ENCODE measurements at places on chromosomes 3 and 15.

GRCh38 chr3:155946178-155946577 lies 75.7 kb downstream of the GMPS start:
- DNase-seq, result no peak

- DNase-seq, result peak; percentile 41
Measured at GRCh38 chr3:50573566-50574443, 4.5 kb downstream of the HEMK1 start.

DNA sequence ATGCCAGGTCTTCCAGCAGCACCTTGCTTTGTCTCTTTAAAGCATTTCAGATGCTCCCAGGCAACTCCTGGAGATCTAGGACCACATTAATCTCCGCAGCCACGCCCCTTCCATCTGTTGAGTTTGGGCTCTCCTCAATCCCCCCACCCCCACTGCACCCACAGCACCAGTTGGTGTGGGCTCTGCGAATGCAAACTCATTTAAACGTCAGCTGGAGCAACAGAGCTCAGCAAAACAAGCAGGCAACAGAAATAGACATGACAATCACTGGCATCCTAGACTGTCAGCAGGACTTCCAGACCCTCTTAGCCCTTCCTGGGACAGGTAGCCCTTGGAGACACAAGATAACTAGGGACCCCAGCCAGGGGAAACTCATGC lies 106.9 kb downstream of the LSM3 start:
- DNase-seq, result no peak

DNA sequence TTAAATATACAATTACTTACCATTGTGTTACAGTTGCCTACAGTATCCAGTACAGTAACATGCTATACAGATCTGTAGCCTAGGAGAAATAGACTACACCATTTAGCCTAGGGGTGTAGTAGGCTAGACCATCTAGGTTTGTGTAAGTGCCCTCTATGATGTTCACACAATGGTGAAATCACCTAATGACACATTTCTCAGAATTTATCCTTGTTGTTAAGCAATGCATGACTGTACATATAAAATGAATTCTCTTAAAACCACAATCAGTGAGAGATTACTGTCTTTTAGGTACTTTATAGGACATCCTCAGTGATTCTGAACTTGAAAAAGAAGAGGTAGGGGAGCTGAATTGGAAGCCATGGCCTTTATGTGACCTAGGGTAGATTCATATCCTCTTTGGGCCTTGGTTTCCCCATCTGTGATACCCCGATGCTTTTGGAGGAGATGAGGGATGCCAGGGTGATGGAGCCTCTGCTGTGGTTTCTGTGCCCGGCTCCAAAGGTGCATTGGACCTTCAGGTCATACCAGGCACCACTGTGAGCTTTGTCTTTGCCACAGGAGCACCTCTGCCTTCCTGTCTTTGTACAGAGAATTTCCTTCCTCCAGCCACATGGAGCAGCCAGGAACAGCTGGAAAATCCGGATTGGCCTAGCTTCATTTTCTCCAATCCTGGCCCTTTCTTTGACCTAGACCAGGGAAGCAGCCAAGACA lies 51.9 kb upstream of the FLNB start:
- no peak for DNase-seq

GRCh38 chr3:28856796-28857195 lies 424.1 kb upstream of the RBMS3 start:
- no peak for DNase-seq

DNA sequence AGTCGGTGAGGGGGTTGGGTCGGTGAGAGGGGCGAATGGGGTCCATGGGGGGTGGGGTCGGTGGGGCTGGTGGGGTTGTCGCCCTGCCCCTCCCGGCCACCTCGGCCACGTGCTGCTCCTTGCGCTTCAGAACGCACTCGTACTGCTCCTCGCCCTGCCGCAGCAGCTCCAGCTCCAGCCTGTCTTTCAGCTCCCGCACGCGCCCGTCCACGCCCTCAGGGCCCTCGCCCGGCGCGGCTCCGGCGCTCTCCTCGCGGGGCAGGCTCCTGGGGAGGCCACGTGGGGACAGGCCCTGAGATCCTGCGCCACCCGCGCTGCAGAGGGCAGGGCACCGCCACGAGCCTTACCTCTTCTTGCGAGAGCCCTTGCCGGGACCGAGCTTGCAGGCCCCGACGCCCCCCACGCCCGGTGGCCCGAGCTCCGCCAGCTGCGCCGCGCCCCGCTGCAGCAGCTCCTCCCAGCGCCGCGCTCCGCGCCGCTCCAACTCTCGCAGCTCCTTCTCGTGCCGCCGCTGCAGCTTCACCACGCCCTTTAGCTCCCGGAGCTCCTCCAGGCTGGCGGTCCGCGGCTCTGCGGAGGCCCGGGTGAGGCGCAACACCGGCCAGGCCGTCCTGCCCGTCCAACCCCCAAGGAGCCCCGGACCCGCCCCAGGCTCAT lies 8.2 kb upstream of the ANKRD63 start:
- no peak for DNase-seq

- DNase-seq, result no peak
Measured at GRCh38 chr3:57133157-57133556, 32.0 kb downstream of the IL17RD start.

- no peak for DNase-seq
Measured at GRCh38 chr3:15714448-15714847, 83.3 kb downstream of the ANKRD28 start.

- no peak for DNase-seq
Measured at GRCh38 chr3:138137861-138138260, 5.7 kb upstream of the A4GNT start.

DNA sequence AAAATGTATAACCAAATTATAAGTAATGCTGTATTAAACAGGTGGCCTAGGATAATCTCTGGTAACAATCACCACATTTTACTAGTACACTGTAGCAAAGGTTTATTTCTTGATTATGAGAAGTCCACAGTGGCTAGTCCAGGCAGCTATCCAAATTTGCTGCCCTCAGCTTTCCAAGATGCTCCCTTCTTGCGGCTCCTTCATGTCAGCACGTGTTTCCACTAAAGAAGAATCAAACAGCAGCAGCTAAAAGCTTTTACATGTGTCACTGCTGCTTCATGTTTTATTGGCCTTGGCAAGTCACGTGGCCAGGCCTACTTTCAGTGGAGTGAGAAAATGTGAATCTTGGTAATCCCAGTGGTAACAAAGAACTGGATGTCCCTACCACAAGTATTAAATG lies 5.6 kb upstream of the RBMS3 start:
- no peak for DNase-seq

GRCh38 chr3:247916-248315 lies 51.4 kb downstream of the CHL1 start:
- DNase-seq, result no peak

DNA sequence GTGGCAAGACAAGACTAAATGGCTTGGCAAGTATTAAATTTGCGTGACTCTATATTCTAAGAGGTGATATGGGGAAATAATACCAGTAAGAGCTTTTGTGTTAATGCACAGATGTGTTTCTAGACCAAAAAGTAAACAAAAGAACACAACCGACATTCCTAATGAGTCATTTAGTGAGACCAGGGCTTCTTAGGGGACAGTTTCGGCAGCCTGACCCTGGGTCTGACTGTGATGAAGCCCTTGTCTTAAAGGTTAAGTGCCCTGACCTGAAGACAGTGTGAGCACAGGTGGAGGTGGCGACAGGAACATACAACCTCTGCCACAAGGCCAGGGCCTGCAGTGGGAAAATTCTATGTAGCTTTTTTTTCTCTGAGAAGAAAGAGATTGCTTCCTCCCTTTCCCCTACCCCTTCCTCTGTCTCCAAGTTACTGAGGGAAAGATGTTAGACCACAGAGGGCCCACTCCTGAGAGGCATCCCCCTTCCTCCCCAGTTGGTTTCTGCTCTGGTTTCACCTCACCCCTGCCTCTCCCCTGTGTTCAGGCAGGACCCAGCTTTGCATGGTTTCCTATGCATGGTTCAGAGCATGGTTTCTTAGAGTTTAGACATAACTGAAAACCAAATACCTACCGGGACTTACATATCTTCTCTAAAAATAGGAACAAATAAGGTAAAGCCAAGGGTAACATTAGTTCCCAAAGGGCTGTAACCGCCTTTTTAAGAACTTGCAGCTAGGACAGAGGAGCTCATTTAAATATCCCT lies 24.8 kb upstream of the CMTM7 start:
- DNase-seq, result no peak

GRCh38 chr15:27324886-27325615 lies 354.1 kb downstream of the GABRG3 start:
- DNase-seq, result no peak

GRCh38 chr3:53671192-53671960 lies 174.8 kb downstream of the CHDH start:
- DNase-seq, result no peak

- DNase-seq, result no peak
Measured at GRCh38 chr3:185297867-185298266, 44.0 kb upstream of the EHHADH start.

DNA sequence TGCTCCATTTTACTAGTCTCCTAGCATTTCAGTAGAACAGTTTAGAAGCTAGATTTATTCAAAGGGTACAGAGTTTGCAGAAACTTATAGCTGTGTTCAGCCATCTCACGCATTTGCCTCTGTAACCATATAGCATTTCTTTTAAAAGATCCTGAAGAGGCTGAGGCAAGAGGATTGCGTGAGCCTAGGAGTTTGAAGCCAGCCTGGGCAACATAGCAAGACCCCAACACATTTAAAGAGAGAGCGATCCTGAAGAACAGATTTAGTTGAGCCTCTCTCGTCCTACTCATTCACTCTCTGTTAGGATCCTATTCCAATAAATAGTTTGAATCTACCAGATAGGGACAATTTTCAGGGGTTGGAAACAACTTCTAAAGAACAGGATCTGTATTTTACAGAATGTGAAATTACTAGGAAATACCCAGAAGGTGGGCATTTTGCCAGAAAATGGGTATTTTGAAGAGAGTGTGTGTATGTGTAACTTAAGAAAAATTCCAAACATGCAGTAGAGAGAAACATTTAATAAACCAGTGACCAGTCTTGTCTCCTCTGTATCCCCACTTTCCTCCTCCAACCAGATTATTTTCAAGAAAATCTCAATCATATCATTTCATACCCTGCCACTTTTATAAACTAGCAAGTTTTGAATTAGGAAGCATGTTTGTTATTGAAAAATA lies 4.5 kb downstream of the EIF3J start:
- no peak for DNase-seq

GRCh38 chr15:31456354-31457060 lies 129.9 kb downstream of the KLF13 start:
- no peak for DNase-seq

DNA sequence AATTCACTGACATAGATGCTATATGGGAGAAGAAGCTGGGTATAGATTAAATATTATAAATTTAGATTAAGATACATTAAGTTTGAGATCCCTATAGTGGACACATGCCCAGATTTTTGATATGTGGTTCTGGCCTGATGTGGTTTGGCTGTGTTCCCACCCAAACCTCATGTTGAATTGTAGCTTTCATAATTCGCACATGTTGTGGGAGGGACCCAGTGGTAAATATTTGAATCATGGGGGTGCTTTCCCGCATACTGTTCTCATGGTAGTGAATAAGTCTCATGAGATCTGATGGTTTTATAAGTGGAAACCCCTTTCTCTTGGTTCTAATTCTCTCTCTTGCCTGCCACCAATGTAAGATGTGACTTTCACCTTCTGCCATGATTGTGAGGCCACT lies 189.4 kb upstream of the CD96 start:
- DNase-seq, result no peak

- DNase-seq, result no peak
Measured at GRCh38 chr15:57152133-57152532, 224.2 kb upstream of the CGNL1 start.

GRCh38 chr3:189132231-189132671 lies 39.5 kb upstream of the TPRG1 start:
- peak; percentile 51 for DNase-seq

DNA sequence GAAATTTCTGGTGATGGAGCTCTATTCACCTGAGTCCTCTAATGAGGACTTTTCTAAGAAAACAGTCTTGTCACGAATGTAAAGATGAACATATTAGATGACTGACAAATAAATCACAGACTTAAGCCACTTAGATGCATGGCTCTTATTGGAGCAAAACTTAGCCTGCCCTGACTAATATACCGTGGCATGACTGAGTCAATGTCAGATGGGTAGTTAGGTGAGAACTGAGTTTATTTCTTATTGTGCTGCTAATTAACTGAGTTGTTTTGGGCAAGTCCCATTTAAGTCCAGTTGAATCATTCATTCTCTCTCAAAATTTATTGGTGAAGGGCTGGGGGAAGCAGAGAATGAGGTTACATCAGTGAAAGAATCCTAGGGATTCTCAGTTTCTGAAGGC lies 459.8 kb downstream of the MCTP2 start:
- DNase-seq, result no peak

GRCh38 chr3:42102571-42102970 lies 11.4 kb downstream of the TRAK1 start:
- no peak for DNase-seq

GRCh38 chr3:105827959-105828358 lies 40.9 kb downstream of the CBLB start:
- no peak for DNase-seq

DNA sequence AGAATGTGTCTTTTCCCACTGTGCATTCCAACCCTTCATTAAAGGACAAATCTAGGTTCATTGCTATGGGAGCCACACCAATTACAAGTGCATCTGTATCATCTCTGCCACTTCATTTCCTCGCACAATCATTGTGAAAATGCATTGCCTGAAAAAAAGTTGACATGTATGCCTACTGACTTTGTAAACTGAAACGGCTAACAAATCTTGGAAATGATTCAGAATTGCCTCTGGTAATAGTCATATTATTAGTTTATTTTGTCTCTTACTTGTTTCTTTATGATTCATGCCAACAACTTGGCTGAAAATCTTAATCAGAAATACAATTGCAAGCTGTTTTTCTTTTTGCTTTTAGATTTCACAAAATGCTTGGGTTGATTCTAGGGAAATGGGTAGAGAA lies 497.1 kb downstream of the ZIC1 start:
- no peak for DNase-seq

DNA sequence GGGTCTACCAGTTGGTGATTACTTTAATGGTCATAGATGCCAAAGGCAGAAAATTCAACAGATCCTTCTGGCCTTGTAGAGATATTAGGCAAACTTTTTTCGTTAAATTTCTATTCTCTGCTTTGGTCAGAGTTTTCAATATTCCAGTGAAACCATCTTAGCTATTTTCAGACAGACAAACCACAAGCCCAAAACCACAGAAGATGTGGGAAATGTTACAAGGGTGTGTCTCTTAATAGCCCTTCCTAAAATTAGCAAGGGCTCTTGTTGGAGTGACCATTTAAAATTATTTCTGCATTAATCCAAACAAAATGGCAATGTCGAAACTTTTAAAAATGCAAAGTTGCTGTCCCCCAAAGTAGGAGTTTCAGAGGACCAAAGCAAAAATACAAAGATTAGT lies 102.8 kb downstream of the ARRDC4 start:
- DNase-seq, result no peak

GRCh38 chr3:9862391-9863057 lies 17.5 kb downstream of the CIDEC start:
- no peak for DNase-seq

Measured in stimulated activated CD8-positive, alpha-beta memory T cell treated with anti-CD3 and anti-CD28 coated beads, Interleukin-7, amount 100 ng/mL, for 1 hour (primary cell).